ENCODE measurements at places on chromosomes 12 and 14.

DNA sequence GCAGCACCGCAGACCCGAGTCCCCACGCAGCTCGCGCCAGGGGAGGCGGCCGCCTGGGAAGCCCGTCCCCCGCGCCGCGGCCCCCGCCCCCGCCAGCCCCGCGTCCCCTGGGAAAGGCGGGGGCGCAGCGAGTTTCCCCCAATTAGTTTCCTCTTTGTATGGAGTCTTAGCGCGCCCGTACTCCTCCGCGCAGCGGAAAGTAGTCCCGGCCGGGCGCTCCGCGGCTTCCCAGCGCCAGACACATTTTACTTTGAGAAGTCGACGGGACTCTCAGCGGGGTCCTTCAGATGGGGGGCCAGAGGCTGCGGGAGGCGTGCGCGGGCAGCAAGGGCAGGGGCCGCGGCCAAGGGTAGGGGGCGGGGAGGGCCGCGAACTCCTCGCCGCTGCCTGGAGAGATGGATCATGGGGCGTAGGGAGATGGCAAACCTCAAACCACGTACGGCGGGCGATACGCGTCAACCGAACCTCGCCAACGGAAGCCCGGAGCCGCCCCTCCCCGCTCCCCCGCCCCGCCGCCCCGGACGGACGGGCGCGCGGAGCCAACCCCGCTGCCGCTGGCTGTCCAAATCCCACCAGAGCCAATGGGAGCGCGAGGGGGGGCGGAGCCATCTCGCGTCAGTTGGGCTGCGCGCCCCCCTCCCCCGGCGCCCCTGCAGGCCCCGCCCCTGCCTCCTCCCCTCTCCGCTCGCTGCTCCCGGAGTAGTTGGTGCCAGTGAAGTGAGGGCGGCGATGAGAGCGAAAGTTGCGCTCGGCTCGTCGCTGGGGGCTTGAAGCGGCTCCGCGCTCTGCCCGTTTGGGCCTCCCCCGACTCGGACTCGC, at the start of gene RCOR1:
Gene RCOR1, plus strand, starts transcription at position 706 of the 819 bp plus-strand sequence. CDS start 238 bp downstream, outside the sequence.
- peak; percentile 79 for DNase-seq

DNA sequence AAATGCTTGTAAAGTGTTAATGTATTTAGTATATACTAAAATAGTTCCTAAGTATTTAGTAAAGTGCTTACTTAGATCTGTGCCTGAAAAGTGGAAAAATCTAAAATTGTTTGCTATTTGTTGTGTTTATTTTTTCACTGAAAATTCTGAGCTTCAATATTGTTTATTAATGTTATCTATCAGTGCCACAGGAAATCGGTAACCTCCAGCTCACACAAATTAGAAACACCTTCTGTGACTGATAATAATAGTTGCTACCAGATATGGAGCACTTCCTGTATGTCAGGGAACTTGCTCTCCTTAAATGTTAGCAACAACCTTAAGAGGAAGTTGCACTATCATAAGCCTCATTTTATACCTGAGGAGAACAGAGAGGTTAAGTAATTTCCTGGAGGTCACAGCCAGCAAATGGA, 723 bp upstream of the LRP10 start:
- peak; percentile 66 for DNase-seq

DNA sequence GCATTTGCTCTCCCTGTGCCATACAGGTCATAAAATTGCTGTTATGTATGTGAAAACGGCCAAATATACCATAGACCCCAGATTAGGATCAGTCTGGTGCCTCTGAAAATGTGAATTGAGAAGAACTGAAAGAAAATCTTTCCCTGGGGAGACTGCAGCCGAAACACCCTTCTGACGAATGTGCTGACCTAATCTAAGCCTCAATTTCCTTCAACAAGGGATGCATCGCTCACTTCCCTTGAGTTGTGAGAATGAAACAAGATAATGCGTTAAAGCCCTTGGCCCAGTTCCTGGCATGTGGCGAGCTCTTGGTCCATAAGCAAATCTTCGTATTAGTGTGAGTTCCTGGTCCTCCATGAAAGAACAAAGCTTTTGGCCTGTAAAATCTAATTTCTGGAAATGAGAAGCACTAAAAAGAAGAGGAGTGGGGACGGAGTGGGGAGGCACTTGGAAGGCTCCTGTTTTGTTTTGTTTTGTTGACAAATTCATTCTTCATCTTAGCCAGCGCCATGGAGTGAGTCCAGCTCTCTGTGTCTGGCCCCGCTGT, 49.5 kb upstream of the RTRAF start:
- DNase-seq: no peak

DNA sequence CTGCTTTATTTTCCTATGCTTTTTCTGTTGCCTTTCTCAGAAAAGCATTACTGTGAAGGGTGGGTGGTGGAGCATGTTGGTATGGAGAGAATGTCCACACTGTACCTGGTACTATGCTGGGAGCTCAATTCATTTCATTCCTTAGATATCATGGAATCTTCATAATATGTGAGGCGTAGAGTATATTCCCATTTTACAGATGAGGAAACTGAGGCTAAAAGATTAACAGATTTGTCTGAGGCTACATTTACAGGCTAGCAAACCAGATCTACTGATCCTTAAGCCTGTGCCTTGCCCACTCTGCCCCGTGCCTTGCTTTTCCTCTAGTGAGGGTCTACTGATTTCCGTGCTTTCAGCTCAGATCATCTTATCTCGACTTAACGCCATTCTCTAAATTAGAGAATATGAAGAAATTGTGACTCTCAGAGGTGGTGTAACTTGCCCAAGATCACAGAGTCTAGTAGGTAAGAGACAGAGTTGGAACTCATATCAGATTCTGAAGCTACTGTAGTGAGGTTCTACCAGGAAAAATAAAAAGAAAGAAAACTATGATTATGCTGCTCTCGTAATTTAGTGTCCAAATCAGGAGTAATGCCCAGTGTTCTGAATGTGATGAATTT, 5.5 kb downstream of the GLRX5 start:
- DNase-seq: no peak

GRCh38 chr12:125434936-125435443, 369.8 kb downstream of the AACS start:
- no peak for DNase-seq

GRCh38 chr12:43104494-43104893, 447.5 kb downstream of the ADAMTS20 start:
- DNase-seq: no peak

GRCh38 chr14:95526483-95527386, 8.1 kb upstream of the GLRX5 start:
- no peak for DNase-seq

- DNase-seq: no peak
Observed at GRCh38 chr12:31315784-31316465, 10.0 kb downstream of the SINHCAF start.

All from GF-D8 (cell line).